Mesenchymal stem cell (in vitro differentiated cells and primary cell): ENCODE measurements at places on chromosomes 3 and 15.

GRCh38 chr3:43372007-43372740 lies 85.8 kb downstream of the SNRK start:
- DNase-seq: no peak
- no peak overlapping the region for H3K27ac ChIP-seq
- H3K4me1 ChIP-seq: peaks cover 5% of the 10 kb centered on the region
- H3K36me3 ChIP-seq: no peaks in the 10 kb centered on the region
- H3K27me3 ChIP-seq: no peaks in the 10 kb centered on the region

- H3K4me3 ChIP-seq: no peak overlapping the region
- H3K4me1 ChIP-seq: peaks cover 2% of the 10 kb centered on the region
- no peak for DNase-seq
These were observed 30.8 kb downstream of the GALNT15 start for GRCh38 chr3:16205156-16205870.

DNA sequence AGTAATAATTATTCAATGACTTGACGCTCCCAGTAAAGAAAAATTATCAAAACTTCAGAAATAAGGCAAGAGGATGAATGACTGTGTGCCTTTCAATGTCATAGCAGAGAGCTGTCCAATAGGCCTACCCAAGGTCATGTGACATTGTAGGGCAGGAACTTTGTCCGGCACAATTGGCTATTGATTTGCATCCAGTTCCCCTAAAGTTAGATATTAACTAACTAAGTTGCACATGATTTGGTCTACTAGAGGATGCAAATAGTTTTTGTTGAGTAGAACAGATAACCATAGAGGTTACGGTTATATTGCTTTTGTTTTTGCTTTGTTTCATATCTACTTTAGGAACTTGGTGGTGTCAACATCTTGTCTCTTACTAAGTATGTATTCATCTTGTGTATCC lies 127.9 kb upstream of the PFN2 start:
- H3K4me3 ChIP-seq: no peak overlapping the region
- H3K4me1 ChIP-seq: peaks cover 15% of the 10 kb centered on the region
- no peaks in the 10 kb centered on the region for H3K27me3 ChIP-seq
- no peak overlapping the region for H3K27ac ChIP-seq

DNA sequence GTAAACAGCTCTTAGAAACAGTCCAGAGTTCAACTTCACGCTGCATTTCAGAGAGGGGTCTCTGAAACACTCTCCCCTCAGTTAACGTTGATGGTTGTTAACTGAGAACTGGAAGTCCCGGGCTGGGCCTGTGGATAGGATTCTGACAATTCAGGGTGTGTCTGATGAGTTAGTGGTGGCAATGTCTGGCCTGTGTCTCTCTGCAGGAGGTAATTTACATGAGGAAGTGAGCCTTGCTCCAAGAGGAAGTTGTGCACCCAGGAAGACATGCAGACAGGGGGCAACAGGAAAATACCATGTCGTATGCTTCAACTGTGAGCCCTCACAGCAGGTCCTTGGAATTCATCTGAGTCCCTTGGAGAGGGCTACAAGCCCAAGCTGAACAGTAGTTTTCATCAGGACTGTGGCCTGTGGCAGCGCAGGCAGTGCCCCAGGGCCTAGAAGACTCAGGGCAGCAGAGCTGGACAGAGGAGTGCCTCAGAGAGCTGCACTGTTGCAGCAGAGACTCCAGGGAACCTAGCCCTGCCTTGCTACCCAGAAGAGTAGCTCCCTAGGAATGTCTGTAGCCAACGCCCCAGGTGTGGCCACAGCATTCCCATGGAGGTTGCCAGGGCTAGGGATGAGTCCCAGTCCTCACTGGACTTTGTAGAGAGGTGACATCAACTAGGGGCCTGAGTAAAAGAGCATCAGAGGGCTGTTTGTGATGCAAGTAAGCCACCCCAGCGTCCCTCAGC lies 104.6 kb upstream of the SELENOK start:
- H3K27ac ChIP-seq: no peak overlapping the region
- no peaks in the 10 kb centered on the region for H3K27me3 ChIP-seq
- H3K36me3 ChIP-seq: no peaks in the 10 kb centered on the region
- H3K4me3 ChIP-seq: no peak overlapping the region

DNA sequence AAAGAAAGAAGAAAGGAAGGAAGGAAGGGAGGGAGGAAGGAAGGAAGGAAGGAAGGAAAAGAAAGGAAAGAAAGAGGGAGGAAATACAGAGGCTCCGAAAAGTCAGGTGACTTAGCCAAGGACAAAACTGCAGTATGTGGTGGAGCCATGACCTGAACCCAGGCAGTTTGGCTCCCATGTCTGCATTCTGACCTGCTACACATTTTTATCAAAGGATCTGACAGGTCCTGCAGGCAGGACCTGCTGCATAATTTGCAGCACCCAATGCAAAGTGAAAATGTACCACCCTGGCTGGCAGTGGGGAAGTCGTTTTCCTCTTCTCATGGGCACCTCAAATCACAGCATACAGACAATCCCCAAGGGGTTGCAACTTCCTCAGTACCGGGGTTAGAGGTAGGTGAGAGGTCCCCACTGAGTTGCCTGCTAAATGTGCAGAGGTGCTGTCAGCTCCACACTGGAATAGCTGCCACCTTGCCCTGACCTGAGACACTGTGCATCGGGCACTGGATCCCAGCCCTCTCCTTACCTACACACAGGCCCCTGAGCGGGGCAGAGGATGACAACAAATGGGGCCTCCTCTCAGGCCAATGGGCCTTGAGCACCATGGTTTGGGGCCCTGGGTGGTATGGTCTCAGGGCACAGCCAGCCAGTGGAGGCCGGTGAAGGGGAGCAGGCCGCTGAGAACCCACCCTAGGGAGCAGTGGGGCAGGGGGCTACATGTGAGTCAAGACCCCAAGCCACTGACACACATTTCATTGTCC lies 175.1 kb downstream of the SHQ1 start:
- H3K27ac ChIP-seq: no peak overlapping the region
- H3K4me1 ChIP-seq: no peaks in the 10 kb centered on the region

- peak within 1 kb of the TSS; percentile 85 for H3K27ac ChIP-seq
- no peaks in the 10 kb centered on the region for H3K36me3 ChIP-seq
- H3K27me3 ChIP-seq: peaks cover 14% of the 10 kb centered on the region
- peak; percentile 86 for DNase-seq
- H3K4me1 ChIP-seq: peaks cover 43% of the 10 kb centered on the region
These were observed at the start of gene IDH2 for GRCh38 chr15:90101969-90102890. IDH2 (minus strand) TSS chr15:90102468; CDS start chr15:90102390, 78 bp downstream.

- no peak overlapping the region for H3K4me3 ChIP-seq
- H3K27me3 ChIP-seq: no peaks in the 10 kb centered on the region
- H3K36me3 ChIP-seq: peaks cover 3% of the 10 kb centered on the region
- DNase-seq: peak; percentile 57
- no peak overlapping the region for H3K27ac ChIP-seq
- peaks cover 4% of the 10 kb centered on the region for H3K4me1 ChIP-seq
These were observed 24.8 kb downstream of the KPNA4 start for GRCh38 chr3:160540551-160540950.

DNA sequence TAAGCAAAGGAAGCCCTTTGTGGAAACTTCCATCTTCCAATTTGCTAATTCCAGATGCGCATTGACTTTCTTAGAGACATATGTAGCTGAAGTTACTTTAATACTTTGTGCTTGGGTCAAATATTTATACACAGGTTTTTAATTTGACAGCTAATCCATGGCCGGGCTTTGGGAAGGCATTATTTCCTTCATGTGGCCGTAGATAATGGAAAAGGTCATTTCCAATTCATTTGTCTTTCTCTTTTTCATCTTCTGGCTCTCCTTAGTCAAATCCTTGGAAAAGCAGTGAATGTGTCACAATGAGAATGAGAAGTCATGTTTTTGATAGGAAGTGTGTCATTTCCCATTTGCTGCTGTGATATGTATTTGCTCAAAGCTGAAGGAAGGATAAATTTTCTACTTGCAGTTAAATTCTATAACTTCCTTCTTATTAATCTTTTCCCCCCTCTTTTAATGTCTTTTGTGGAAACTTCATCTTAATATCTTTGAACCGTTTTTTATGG lies 323.3 kb downstream of the CLSTN2 start:
- H3K36me3 ChIP-seq: no peaks in the 10 kb centered on the region
- no peak overlapping the region for H3K4me3 ChIP-seq
- no peak overlapping the region for H3K27ac ChIP-seq
- no peaks in the 10 kb centered on the region for H3K27me3 ChIP-seq
- no peak for DNase-seq

GRCh38 chr3:156160647-156161046 lies 40.3 kb downstream of the KCNAB1 start:
- peaks cover 1% of the 10 kb centered on the region for H3K4me1 ChIP-seq
- H3K36me3 ChIP-seq: no peaks in the 10 kb centered on the region

DNA sequence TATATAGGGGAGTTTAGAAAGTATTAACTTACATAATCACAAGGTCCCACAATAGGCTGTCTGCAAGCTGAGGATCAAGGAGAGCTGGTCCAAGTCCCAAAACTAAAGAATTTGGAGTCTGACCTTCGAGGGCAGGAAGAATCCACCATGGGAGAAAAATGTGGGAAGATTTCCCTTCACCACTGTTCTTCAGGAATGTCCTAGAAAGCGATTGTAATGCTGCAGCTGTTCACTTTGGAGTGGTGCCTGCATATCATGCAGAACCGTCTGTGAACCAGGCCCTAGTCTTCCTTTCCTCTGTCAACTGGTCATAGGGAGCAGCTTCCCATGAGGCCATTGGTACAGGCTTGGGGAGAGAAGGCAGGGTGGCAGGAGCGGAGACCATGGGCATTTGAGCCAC lies 497.9 kb upstream of the ARPP21 start:
- H3K4me3 ChIP-seq: no peak overlapping the region
- H3K27ac ChIP-seq: no peak overlapping the region
- H3K36me3 ChIP-seq: no peaks in the 10 kb centered on the region
- no peaks in the 10 kb centered on the region for H3K4me1 ChIP-seq
- no peak for DNase-seq

DNA sequence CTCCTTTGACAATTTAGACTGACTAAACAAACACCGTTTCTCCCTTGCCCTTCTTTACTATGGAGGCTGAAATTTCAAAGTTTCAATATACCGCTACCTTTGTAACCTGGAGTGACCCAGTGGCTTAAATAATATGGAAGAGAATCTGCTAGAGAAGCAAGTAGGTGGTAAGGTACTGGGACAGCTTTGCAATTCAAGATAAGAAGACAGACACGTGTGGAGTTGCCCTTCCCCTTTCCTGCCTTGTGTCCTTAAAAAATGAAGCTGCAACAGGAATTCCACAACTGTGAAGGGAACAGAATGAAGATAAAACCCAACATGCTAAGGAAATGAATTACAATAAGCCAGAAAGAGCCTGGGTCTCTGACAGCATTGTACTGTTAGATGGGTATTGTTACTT lies 26.4 kb downstream of the CBLB start:
- no peaks in the 10 kb centered on the region for H3K4me1 ChIP-seq
- no peak overlapping the region for H3K4me3 ChIP-seq
- H3K27ac ChIP-seq: no peak overlapping the region
- H3K27me3 ChIP-seq: no peaks in the 10 kb centered on the region
- DNase-seq: no peak

- no peak overlapping the region for H3K4me3 ChIP-seq
- DNase-seq: peak; percentile 1
- no peaks in the 10 kb centered on the region for H3K27me3 ChIP-seq
- no peaks in the 10 kb centered on the region for H3K36me3 ChIP-seq
- H3K4me1 ChIP-seq: no peaks in the 10 kb centered on the region
These were observed 303.4 kb upstream of the DNAJC19 start for GRCh38 chr3:181292984-181293383.

DNA sequence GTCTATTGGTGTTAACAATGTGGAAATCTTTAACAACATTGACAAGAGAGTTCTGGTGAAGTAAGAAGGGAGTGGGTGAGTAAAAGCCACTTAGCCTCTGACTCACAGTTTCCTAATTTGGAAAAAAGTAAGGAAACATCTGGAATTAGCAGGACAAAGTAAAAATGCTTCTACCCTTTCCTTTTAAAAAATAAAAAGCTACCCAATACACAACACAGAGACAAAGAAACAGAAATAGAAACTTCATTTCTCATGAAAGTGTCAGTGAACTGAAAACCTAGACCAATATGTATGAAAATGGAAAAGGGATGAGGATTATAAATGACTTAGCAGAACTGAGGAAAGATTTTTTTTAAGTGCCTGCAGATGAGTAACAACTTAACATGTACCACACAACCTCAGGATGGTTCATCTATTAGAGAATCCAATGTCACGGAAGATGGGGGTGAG lies 65.4 kb downstream of the SSR3 start:
- H3K27me3 ChIP-seq: no peaks in the 10 kb centered on the region
- H3K36me3 ChIP-seq: no peaks in the 10 kb centered on the region
- peaks cover under 1% of the 10 kb centered on the region for H3K4me1 ChIP-seq
- H3K4me3 ChIP-seq: no peak overlapping the region
- H3K27ac ChIP-seq: no peak overlapping the region

DNA sequence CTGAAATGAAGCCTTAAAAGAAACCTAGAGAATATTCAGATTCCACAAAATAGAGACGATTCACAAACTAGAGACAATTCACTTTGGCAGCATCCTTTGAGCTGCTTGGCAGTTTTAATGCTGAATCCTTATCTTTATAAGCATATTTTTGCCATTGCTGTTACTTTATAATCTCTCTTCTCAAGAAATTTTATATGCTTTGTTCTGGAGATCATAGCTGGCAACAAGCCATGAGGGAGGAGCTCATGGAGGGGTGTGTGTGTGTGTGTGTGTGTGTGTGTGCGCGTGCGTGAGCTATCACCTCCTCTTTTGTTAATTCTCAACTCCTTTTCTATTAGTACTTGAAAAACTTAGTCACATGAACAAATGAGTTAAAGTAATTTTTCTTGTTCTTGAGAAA lies 495.0 kb upstream of the RGMA start:
- H3K36me3 ChIP-seq: no peaks in the 10 kb centered on the region
- no peaks in the 10 kb centered on the region for H3K4me1 ChIP-seq
- H3K27ac ChIP-seq: no peak overlapping the region
- no peak for DNase-seq

DNA sequence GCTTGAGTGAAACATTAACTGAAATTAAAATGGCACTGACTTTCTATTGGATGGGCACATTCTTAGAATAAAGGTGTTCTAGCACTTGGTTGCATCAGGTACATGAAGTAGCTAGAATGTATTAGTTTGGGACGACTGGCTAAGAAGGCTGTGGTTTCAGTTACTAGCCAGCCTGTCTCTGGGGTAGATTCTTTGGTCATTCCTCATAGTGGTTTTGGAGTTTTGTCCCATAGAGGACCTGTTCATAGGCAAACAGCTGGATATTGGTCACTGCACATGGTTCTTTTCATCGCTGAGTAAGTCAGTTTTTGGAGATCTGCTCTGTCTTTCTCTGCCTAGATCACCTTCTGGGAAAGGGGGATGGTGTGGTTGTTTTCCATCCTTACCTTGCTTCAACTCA lies 55.3 kb downstream of the ADAMTSL3 start:
- H3K27me3 ChIP-seq: peaks cover 11% of the 10 kb centered on the region
- DNase-seq: no peak
- H3K4me3 ChIP-seq: no peak overlapping the region
- no peaks in the 10 kb centered on the region for H3K4me1 ChIP-seq
- no peaks in the 10 kb centered on the region for H3K36me3 ChIP-seq

GRCh38 chr3:43298292-43298691 lies 12.0 kb downstream of the SNRK start:
- DNase-seq: no peak
- no peak overlapping the region for H3K27ac ChIP-seq
- no peaks in the 10 kb centered on the region for H3K4me1 ChIP-seq

- peak overlapping the region; percentile 23 for H3K27ac ChIP-seq
- H3K4me1 ChIP-seq: peaks cover 8% of the 10 kb centered on the region
- H3K4me3 ChIP-seq: no peak overlapping the region
- H3K36me3 ChIP-seq: peaks cover 3% of the 10 kb centered on the region
These were observed 52.4 kb upstream of the NR2E3 start for GRCh38 chr15:71757741-71758530.

- H3K27ac ChIP-seq: no peak overlapping the region
- no peaks in the 10 kb centered on the region for H3K4me1 ChIP-seq
- DNase-seq: peak; percentile 94
These were observed 79.4 kb downstream of the FRMD4B start for GRCh38 chr3:69306239-69307185.
